ENCODE measurements at places on chromosomes 1 and 21. TPM values are rescaled to one million over a fixed set of nuclear protein-coding genes. Genes with fewer than 3 reads are reported as not detected.

The KRTAP19-3 gene
- not detected for total RNA-seq

The SPRR2G gene
- not detected for total RNA-seq

The GFI1 gene
- total RNA-seq, result 0.71 TPM

The ASTN1 gene
- 0.41 TPM for total RNA-seq

The TRIM46 gene
- 2.7 TPM for total RNA-seq

The NOS1AP gene
- total RNA-seq, result 6.3 TPM

The FBLIM1 gene
- 997 TPM for total RNA-seq

DNA sequence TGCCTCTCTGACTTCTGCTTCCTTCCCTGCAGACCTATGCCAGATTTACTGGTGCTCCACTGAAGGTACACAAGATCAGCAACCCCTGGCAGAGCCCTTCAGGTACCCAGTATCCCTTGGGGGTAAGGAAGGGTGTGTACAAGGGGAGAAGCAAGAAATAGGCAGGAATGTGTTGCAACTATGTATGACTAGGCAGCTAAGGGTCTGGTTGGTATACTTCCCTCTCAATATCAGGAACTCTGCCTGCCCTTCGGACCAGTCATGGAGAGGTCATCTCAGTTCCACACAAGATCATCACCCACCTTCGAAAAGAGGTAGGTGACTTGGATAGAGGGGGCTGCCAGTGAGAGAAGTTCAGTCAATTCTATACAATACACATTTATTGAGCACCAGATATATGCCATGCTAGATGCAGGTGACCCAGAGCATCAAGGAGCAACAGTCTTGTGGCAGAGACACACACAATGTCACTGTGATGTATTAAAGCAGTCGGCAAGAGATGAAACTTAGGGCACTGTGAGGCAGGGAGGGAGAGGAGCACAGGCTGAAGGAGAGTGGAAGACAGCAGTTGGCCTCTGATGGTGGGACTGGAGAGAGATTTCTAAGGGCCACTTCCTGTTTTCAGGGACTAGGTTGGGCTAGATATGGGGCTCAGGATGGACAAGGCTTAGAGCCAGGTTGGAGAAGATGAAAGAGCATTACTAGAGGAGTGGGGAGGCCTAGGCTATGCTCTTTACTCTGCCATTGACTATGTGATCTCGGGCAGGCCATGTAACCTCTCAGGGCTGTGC is 2.0 kb downstream of the MTX1 start:
- peaks cover 18% of the 10 kb centered on the region for H3K4me1 ChIP-seq
- H3K4me3 ChIP-seq, result no peak overlapping the region
- H3K27ac ChIP-seq, result no peak overlapping the region
- no peaks in the 10 kb centered on the region for H3K36me3 ChIP-seq
- no peaks in the 10 kb centered on the region for H3K27me3 ChIP-seq

GRCh38 chr1:186811892-186812291 is 16.9 kb upstream of the PLA2G4A start:
- H3K27me3 ChIP-seq, result no peaks in the 10 kb centered on the region
- no peak overlapping the region for H3K4me3 ChIP-seq
- H3K36me3 ChIP-seq, result no peaks in the 10 kb centered on the region
- no peaks in the 10 kb centered on the region for H3K4me1 ChIP-seq

DNA sequence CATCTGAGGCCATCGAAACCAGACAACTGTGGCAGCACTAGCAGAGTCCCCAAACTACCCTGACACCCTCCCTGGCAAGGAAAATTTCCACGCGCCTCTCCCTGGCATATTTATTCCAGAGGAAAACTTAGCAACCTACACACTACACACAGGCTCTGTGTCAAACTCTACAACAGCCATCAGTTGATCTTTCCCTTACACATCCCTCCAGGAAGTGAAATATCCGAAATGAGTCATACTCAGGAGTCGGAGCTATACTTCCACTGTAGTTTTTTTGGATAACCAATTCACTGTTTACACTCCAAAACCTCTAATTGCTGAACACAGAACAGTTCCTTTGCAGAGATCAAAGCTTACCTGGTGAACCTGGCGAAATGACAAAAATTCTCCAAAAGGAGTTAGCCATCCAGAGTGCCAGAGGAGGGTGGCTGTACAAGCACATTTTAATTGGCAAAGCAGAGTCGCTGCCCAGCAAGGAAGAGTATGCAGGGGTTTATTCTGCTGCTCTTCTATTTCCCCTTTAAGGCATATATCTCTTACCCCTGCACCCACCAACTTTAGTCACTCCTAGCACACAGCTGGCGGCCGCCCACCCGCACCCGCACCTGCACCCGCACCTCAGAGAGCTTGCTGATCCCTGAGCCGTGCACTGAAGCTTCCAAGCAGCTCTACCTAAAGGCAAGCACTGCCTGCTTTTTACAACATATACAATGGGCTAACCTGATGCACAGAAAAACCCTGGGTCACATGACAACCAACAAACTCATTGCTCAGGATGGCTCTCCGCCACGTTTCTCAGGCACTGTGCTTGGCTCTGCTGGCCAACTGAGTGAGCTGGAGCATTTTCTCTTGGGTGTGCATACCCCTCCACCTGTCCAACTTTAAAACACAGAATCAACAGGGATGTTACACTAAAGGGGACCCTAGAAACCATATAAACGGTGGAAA is 54.9 kb downstream of the CAPZB start:
- no peak overlapping the region for H3K4me3 ChIP-seq
- H3K36me3 ChIP-seq, result no peaks in the 10 kb centered on the region
- DNase-seq, result no peak
- peak overlapping the region; percentile 63 for H3K27ac ChIP-seq
- peaks cover 90% of the 10 kb centered on the region for H3K4me1 ChIP-seq

- no peak overlapping the region for H3K27ac ChIP-seq
- H3K4me1 ChIP-seq, result peaks cover 29% of the 10 kb centered on the region
- H3K27me3 ChIP-seq, result no peaks in the 10 kb centered on the region
- no peak overlapping the region for H3K4me3 ChIP-seq
- no peaks in the 10 kb centered on the region for H3K36me3 ChIP-seq
- no peak for DNase-seq
These were observed 49.2 kb upstream of the EDN2 start for GRCh38 chr1:41533731-41534080.

DNA sequence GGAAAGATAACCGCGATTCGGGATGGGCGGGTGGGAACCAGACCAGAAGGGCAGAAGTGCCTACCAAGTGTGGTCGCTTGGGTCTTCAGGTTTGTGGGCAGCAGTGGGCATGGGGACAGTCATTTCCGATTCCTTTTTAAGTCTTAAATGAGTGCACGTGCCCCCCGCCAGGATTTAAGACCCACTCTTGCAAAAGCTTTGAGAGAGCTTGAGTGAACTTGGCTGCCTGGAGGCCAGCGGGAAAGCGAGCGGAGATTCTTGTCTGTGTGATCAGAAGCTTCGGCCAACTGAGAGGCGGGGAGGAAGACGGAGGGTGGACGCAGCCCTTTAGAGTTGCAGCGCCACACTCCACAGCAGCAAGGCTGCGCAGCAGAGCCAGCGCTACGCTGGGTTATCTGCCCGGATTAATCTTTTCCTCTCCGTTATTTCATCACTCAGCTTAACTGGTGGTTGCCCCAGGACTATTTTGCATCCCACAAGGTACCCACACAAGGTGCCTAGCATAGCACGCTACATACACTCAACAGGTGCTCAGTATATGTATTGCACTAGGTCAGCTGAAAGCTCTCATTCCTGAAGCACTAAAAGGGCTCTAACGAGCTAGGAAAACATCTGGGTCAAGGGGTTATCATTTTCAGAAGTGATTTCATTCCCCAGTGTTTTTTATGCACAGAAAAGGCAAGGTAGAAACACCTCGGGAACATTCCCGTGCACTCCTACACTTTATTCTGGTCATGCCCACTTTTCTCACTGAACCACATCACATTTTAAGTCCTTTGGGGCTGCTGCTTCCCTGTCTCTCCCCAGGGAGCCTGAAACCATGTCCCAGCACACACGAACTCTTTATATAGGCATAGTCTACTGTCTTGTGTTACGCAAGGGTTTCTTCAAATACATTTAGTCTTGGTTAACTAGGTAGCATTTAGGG is 1.5 kb upstream of the BATF3 start:
- no peaks in the 10 kb centered on the region for H3K36me3 ChIP-seq
- H3K27me3 ChIP-seq, result no peaks in the 10 kb centered on the region
- H3K27ac ChIP-seq, result peak overlapping the region; percentile 38
- no peak for DNase-seq
- H3K4me1 ChIP-seq, result peaks cover 6% of the 10 kb centered on the region

- H3K4me1 ChIP-seq, result no peaks in the 10 kb centered on the region
- no peak overlapping the region for H3K4me3 ChIP-seq
- H3K27me3 ChIP-seq, result no peaks in the 10 kb centered on the region
These were observed 12.4 kb downstream of the SELL start for GRCh38 chr1:169698976-169699375.

- DNase-seq, result no peak
- no peaks in the 10 kb centered on the region for H3K4me1 ChIP-seq
- no peaks in the 10 kb centered on the region for H3K36me3 ChIP-seq
These were observed 18.3 kb downstream of the CLIC6 start for GRCh38 chr21:34687065-34687464.

- no peak overlapping the region for H3K27ac ChIP-seq
- no peaks in the 10 kb centered on the region for H3K27me3 ChIP-seq
- no peaks in the 10 kb centered on the region for H3K36me3 ChIP-seq
- no peak for DNase-seq
- H3K4me1 ChIP-seq, result no peaks in the 10 kb centered on the region
These were observed 409.6 kb upstream of the ZRANB2 start for GRCh38 chr1:71490432-71490831.

All from thoracic aorta (tissue), 2 donors.